Occipital lobe (tissue), 3 donors: ENCODE measurements at places on chromosomes 12 and 14. TPM values are rescaled to one million over a fixed set of nuclear protein-coding genes. Genes with fewer than 3 reads are reported as not detected.

The WSCD2 gene
- total RNA-seq, result 3.3 TPM

The MEG3 gene
- 92.5 TPM for total RNA-seq

DNA sequence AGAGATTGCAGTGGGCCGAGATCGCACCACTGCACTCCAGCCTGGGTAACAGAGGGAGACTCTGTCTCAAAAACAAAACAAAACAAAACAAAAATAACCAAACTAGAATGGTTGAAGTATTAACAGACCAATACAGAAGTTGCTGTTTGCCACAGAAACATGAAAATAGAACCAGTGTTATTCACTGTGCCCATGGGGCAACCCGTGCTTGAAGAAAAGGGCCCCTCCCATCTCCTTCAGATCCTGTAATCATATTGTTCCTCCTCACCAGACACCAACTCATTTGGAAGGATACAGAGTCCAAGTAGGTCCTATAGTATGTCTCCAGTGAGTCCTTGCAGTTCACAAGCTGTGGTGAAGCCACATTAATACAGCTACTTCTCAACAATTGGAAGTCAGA lies 30.9 kb downstream of the SLC35F4 start:
- no peak for DNase-seq

DNA sequence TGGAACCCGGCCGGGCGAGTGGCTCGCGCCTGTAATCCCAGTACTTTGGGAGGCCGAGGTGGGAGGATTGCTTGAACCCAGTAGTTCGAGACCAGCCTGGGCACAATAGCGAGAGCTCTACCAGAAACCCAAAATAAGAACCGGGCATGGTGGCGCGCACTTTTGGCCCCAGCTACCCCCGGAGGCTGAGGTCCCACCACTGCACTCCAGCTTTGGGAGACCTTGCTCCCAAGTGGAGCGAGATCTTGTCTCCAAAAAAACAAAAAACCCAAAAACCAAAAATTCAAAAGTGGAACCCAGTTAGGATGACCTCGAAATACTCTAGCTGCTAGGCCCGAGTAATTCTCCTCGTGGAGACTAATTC lies 769 bp upstream of the VTI1B start:
- no peak for DNase-seq

DNA sequence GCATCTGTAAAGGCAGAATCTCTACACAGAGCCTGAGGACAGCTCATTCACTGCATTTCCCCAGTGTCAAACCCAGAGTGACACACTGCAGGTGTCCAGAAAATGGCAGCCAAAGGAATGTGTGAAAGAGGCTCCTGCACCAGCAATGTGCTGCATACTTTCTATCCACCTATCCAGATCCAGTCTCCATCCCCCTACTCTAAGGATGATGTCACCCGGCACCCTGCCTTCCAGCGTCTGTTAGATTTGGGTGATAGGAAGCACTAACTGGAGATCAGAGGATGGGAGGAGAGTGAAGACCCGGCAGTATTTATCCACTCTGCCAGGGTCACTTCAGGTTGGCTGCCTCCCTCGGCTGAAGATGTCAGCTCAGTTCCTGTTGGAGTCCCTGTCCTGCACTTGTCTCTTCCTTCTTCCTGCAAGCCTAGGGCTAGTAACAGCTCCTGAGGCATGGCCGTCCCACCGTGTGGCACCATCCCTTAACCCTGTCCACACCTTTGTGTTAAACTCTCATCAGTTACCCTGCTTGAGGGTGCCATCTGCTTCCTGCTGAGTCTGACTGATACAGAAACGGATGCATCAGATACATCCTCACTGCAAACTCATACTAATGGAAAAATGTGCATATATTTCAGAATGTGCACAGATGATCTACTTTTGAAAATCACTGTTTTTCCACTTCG lies 13.0 kb upstream of the GPR68 start:
- no peak for DNase-seq

- DNase-seq, result no peak
Observed at GRCh38 chr12:87585882-87586557, 443.2 kb downstream of the C12orf50 start.
